ENCODE measurements at places on chromosomes 2 and 18.
A peak's percentile ranks its signal among the peaks of the same experiment; 100 is the strongest.

- DNase-seq = no peak
Observed at GRCh38 chr2:231699006-231699405, 9.3 kb upstream of the PTMA start.

- no peak for DNase-seq
Observed at GRCh38 chr2:143792602-143793001, 663.4 kb downstream of the ARHGAP15 start.

DNA sequence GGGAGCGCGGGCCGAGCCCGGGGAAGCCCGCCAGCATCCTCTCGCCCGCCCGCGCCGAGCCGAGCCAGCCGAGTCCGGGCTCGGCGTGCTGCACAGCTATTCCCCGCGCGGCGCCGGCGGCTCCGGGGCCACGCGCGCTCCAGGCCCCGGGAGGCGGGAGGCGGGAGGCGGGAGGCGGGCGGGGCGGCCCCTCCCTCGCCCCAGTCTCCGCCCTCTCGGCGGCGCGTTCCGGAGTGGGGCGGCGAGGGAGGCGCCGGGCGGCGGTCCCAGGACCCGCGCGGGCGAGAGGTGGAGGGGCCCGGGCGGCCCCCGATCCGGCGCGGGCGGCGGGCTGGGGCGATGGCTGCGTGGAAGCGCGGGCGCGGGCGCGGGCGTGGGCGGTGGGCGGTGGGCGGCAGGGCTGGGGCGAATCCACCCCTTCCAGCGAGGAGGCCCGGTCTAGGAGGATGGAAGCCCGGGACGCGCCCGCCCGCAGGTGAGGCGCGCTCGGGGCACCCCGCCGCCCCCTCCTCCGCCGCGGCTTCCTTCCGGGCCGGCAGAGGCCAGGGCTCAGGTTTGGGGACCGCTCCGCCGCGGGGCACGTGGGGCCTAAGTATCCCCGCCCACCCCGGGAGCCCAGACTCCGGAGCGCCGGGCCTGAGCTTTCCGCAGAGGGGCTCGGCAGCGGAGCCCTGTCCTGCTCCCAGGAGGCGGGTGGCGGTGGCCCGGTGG, at the start of gene ADCY3:
TSS of gene ADCY3 (minus strand) at position 140 of the 711 bp plus-strand sequence. CDS start 1,250 bp downstream, outside the sequence.
- DNase-seq = peak; percentile 36

DNA sequence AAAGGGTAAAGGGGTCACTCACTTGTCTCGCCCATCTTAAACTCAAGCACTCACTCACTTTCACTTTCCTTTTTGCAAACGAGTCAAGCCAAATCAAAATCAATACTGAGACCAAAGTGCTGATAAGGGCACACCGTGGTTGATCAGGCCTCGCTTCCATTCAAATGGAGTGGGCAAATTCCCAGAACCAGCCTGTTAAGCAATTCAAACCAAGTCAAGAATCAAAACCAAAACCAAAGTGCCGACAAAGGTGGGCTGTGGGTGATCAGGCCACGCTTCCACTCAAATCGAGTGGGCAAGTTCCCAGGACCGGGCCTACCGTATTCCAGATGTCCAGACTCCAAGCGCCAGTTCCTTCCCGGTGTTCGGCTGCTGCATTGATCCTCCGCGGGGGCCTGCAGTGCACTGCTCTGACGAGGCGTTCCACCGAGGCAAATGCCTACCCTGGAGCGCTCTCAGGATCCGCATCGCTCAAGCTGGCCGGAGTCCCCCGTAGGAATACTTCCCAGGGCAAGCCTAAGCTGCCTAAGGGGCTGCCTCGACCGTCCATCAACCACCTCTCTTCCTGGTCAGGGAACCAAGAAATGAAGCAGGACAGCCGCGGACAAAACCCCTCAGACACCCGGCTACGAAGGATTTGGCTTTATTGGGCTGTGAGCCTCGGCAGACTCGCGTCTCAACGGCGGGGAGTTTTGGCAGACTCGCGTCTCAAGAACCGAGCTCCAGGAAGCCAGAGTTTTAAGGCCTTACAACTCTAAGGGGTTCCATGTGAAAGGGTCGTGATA, 89.9 kb upstream of the SLC1A4 start:
- no peak for DNase-seq

GRCh38 chr2:63692002-63692606, 103.3 kb downstream of the MDH1 start:
- DNase-seq = no peak

- no peak for DNase-seq
Observed at GRCh38 chr2:19038071-19039015, 320.1 kb downstream of the OSR1 start.

DNA sequence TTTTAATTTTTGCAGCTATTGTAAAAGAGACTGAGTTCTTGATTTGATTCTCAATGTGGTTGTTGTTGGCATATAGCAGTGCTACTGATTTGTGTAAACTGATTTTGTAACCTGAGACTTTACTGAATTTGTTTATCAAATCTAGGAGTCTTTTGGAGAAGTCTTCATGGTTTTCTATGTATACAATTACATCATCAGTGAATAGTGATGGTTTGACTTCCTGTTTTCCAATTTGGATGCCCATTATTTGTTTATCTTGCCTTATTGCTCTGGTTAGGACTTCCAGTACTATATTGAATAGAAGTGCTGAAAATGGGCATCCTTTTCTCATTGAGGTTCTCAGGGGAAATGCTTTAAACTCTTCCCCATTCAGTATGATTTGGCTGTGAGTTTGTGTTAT, 99.7 kb downstream of the GULP1 start:
- no peak for DNase-seq

- no peak for DNase-seq
Observed at GRCh38 chr2:15365411-15365810, 195.7 kb downstream of the NBAS start.

GRCh38 chr2:12577567-12578253, 139.0 kb upstream of the TRIB2 start:
- no peak for DNase-seq
